AML-193 (cell line): ENCODE measurements at places on chromosomes 3 and 15.
A peak's percentile ranks its signal among the peaks of the same experiment; 100 is the strongest.

- DNase-seq, result no peak
Measured at GRCh38 chr3:65851827-65852226, 186.9 kb downstream of the MAGI1 start.

DNA sequence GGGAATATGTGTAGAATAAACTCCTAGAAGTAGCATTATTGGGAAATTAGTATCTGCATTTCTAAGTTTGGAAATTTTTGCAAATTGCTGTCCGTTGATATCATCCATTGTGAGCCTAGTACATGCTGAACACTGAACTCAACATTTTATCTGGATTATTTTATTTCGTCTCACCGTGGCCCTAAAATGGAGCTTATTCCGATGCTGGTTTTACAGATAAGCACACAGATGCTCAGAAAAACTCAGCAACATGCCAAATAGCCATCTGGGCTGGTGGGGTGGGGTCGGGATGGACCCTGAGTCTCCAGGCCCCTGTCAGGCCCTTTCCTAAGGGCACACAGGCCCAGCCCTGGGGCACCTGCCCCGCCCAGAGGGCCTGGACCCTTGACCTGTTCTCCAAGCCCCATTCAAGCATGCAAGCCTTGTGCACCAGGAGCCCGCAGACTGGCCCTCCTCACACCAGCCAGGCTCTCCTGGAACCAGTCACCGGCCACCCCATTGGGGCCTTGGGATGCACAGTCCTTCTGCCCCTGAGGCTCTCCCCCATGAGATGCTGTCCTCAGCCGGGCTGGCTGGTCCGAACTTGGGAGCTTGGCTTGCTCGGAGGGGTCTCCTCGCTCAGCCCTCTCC, 20.7 kb upstream of the KLF13 start:
- DNase-seq, result no peak

GRCh38 chr3:123072564-123072963, 5.7 kb downstream of the PDIA5 start:
- no peak for DNase-seq

GRCh38 chr15:66783725-66784124, 81.7 kb downstream of the SMAD6 start:
- DNase-seq, result no peak

GRCh38 chr15:35505141-35505540, 40.8 kb downstream of the DPH6 start:
- DNase-seq, result peak; percentile 19

DNA sequence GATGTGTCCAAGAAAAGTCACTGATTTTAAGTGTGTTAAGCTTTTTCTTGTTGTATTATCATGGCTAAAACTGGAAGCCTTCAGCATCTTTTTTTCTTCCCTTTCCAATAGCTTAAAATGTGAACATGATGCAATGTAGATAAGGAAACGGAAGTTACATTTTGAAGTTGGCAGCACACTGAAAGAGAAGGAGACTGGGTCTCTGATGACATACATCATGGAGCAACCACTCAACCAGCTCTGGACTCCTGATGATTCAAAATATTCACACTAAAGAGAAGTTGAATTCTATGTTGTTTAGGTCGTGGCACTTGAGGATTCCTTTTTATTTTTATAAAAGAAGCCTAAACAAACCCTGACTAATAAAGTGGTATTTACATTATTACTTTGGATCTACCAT, 488.3 kb upstream of the ALCAM start:
- peak; percentile 57 for DNase-seq

DNA sequence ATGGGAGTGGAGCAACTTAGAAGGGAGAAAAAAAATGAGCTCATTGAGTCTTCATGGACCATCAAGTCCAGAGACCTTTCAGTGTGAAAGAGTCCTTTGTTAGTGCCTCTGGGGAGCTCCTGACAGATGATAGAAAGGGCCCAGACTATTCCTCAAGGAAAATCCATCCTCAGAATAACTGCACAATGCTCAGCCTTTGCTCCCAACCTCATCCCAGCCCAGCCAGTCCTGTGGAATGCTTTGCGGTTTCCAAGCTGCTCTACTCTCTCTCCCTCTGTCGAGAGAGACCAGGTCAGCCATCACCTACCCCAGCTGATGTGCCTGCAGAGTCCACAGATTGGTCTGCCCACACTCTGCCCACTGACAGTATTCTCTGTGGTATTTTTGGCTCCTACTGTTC, 406.2 kb downstream of the MFSD1 start:
- DNase-seq, result no peak
